ELR (cell line): ENCODE measurements at places on chromosomes 3 and 15.

- DNase-seq: no peak
These were observed 1.1 kb upstream of the SEMA3G start for GRCh38 chr3:52446042-52446441.

GRCh38 chr3:40191850-40192448 is 117.6 kb upstream of the EIF1B start:
- DNase-seq: peak; percentile 64

DNA sequence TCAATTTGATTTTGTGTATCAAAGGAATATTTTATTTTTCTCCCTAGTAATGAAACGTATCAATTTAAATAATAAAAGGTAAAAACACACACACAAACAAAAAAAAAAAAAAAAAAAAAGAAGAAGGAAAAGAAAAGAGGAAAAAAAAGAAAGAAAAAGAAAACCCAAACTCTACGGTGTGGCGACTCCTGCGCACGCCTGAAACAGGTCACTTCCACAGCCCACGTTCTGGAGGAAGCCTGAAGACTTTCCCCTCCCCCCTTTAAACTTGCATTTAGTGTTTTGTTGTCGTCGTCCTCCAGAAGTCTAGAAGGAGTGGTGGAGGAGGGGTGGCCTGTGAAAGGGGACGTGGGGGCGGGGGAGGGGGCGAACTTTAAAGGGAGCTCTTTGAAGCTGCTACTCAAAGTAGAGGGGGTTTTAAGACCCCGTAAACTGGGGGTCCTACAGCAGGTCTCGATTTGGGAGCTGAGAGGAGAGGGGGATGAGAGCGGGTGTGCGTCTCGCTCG is 2.3 kb upstream of the TLE3 start:
- DNase-seq: peak; percentile 29

DNA sequence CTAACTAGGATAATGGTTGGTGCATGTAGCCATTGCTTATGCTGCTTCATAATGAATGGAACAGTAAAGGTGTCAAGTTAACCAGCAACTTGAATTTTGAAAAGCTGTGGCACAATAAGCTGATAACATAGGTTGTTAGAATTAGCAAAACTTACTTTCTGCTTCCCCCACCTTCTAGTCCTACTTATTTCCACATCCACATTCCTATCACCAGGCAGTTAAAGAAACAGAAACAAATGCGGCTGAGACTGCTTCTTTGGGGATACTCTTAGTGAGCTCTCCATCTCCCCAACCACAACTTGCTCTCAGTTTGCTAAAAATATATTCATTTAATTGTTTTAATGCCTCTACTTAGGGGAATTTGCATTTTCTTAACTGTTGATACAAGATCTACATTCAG is 215.1 kb downstream of the TIGIT start:
- DNase-seq: no peak

GRCh38 chr3:117962750-117963149 is 1071.9 kb downstream of the IGSF11 start:
- DNase-seq: no peak

GRCh38 chr3:153313302-153313965 is 151.4 kb downstream of the RAP2B start:
- DNase-seq: no peak

- DNase-seq: no peak
These were observed 68.3 kb upstream of the SETMAR start for GRCh38 chr3:4234889-4235288.

GRCh38 chr3:118755253-118755801 is 279.3 kb downstream of the IGSF11 start:
- no peak for DNase-seq
